Astrocyte of the spinal cord (primary cell): ENCODE measurements at places on chromosomes 6 and 20.
A peak's percentile ranks its signal among the peaks of the same experiment; 100 is the strongest.

GRCh38 chr6:111339294-111339693 lies 143.7 kb downstream of the REV3L start:
- DNase-seq: no peak

DNA sequence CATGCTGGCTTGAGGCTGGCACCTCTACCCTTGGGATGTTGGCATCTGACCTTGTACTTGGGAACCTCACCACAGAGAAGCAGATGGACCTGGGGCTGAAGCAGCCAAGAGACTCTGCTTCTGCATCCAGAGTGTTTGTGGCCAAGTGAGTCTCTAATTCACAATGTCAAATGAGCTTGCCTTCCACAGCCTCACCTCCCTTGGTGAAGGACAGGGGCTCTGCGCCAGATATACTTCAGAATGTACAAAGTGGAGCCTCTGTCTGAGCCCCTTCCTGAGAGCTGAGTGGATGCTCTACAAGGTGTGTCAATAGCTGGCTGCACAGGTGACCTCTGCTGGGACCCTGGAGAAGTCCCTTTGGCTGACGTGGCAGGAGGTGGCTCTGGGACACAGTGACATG lies 508.9 kb downstream of the CDH26 start:
- no peak for DNase-seq

- no peak for DNase-seq
These were observed 44.3 kb downstream of the KCNS1 start for GRCh38 chr20:45056473-45057173.

DNA sequence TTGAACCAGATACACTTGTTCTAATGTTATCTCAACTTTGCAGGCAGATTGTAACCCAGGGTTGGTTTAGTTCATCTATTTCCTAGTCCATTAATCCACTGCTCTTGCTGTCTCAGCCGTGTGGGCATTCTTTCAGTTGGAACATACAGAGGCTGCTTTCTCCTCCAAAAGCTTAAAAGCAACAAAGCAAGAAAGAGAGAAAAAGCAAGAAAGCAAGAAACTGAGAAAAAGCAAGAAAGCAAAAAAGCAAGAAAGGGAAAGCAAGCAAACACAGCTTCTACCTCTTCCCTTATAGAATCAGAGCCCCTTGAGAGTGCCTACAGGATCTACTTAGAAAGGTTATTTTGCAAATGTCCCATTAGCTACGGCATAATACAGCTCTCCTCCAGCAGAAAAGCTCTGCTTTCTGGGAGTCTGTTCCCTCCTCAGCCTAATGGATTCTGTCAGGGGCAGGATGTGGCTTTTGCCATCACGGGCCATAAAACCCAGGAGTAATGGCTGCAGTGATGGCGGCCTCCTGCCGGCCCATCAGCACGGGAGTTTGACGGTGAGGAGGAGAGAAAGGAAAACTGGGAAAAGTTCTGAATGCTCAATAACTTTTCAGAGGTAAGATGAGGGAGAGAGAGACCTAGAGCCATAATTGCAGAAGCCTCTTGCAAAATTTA lies 156.8 kb upstream of the JARID2 start:
- no peak for DNase-seq

DNA sequence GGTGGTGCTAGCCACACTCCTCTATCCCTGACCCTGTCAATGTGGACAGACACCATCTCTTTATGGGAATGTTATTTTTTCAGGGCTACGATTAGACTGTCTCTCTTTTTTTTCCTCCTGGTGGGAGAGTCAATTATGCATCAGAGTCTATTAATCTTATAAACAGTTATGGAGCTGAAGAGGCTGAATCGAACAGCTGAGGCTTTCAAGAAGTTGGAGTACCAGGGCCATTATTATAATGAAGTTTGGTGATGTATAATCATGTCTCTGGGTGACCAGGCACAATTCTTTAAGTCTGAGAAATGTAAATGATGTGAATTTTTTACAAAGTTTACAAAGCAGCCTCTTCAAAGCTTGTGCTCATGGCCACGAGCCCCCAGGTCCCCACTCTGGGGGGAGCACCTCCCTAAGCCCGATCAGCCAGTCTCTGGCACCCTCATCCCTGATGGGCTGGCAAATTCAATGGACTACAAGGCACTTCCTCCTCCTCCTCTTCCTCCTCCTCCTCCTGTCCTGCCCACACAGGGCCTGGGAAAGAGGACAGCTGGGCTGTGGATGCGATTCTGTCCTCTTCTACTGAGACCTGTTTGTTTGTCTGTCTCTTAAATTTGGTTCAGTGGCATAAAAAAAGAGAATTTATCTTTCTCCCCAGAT lies 43.9 kb upstream of the QKI start:
- no peak for DNase-seq

DNA sequence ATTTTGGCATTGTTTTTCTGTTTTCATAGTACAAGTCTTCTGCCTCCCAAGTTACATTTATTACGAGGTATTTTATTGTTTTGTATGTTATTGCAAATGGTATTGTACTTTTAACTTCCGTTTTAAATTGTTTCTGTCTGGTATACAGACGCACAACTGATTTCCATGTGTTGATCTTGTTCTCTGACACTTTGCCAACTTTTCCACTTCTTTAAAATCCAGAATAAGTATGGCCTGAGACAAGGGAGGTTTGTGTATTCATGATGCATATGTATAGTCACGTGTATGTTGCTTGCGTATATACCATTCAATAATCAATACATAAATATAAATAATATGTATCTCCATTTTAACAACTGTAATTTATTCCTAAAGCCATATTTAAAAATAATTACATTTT lies 41.2 kb downstream of the THBS2 start:
- DNase-seq: peak; percentile 30

DNA sequence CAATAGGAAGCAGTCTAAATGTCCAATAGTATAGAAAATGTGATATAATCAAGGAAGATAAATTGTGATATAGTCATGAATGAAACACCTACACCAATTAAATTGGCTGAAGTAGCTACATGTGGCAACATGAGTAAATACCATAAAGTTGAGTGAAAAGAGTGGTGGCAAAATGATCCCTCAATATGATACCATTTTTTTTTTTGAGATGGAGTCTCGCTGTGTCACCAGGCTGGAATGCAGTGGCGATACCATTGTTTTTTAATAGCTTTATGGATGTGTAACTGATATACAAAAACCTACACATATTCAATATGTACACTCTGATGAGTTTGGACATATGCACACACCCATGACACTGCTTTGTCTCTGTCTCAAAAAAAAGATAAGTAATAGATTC lies 20.9 kb upstream of the ILRUN start:
- DNase-seq: no peak

- DNase-seq: peak; percentile 11
These were observed 27.8 kb downstream of the ASIP start for GRCh38 chr20:34268851-34269636.

- DNase-seq: no peak
These were observed 68.9 kb downstream of the NCR2 start for GRCh38 chr6:41404182-41404845.

GRCh38 chr20:16415071-16416053 lies 157.9 kb downstream of the KIF16B start:
- DNase-seq: no peak

- DNase-seq: peak; percentile 78
These were observed 654.5 kb upstream of the PTCHD4 start for GRCh38 chr6:48765352-48765961.

GRCh38 chr6:89716532-89716931 lies 78.0 kb upstream of the LYRM2 start:
- no peak for DNase-seq

- DNase-seq: peak; percentile 24
These were observed 57.3 kb downstream of the EYA2 start for GRCh38 chr20:46951840-46952497.
